ENCODE measurements at places on chromosomes 12 and 14.

GRCh38 chr12:22899184-22899583 lies 274.2 kb downstream of the ETNK1 start:
- no peak for DNase-seq

DNA sequence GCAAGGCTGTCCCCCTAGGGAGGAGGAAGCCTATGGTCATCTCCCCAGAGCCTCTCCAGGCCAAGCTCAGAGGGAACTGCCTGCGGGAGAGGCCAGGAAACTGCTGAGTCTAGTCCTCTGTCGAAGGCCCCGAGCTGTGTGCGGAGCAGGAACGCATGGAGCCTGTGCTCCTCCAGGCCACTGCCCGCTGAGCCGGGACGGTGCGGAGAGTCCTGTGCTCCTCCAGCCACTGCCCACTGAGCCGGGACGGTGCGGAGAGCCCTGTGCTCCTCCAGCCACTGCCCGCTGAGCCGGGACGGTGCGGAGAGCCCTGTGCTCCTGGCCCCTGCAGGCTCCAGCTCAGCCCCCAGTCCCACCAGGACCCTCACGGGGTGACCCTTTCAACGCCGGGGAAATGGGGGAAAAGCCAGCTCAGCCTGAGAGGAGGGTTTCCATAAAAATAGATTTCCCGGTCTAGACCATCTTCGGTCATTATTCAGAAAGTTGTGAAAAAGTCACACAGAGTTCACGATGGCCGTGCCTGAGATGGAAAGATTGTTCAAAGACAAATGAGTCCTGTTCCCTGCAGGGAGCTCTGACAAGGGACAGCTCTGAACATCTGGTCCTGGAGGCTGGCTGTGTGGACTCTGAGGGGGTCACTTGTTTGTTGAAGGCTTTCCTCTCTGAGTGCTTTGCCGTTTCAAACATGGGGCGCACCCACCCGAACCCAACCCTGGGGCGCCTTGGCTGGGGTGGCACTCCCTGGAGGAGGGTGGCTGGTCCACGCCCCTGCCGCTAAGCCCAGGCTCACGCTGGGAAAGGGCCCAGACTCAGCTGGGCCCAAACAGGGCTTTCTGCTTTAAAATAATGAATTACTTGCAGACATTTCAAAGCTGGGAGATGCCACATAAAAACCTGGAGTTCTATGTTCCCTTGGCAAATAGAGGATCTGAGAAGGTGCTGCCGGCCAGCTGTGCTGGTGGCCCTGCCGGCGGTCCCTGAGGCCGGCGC lies 85.5 kb downstream of the ADGRD1 start:
- DNase-seq: no peak

DNA sequence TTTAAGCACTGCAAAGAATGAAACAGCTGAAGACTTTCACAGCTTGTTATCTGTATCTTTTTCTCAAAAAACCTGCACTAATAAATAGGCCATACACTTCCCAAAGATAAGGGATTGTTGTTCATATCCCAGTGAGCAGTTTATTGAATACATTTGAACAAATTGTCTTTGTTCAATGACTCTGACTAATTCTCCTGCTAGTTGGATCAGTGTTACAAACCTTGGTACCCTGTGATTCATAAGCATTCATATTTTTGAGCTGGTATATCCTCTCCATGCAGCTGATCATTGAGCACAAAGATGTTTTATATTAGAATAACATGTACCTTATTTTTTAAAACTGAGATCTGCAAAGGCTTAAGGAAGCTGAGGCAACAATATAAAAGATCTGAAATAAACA lies 58.9 kb upstream of the FSCB start:
- DNase-seq: no peak

DNA sequence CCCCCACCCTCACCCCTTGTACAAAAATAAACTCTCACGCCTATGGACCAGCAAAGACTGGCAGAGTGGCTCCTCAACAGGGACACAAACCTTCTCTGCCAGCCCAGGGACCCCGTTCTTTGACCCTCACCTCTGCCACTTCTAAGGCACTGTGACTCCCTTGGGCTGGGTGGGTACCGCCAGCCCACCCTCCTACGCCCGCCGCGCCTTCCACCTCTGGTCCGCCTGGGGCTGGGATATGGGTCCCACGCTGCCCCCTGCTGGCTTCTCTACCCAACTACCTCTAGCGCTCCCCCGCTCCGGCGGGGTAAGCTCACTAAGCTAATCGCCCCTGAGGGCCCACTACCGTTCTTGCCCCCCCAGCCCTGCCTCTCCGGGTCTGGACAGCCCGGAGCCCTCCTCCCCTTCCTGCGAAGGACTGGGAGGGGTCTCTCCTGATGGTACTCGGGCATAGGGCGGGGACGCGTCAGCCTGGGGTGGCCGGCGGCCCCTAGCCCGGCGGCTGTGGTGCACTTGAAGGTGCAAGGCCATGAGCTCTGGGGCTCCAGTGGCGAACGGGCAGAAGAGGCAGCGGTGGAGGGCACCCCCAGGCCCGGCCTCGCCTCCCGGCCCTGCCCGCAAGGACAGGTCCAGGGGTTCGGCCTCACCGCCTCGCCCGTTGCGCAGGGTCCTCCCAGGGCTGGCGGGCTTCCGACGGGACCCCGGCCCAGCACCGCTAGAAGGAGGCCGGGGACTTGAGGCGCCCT lies 8.1 kb downstream of the ZNF219 start:
- DNase-seq: no peak

DNA sequence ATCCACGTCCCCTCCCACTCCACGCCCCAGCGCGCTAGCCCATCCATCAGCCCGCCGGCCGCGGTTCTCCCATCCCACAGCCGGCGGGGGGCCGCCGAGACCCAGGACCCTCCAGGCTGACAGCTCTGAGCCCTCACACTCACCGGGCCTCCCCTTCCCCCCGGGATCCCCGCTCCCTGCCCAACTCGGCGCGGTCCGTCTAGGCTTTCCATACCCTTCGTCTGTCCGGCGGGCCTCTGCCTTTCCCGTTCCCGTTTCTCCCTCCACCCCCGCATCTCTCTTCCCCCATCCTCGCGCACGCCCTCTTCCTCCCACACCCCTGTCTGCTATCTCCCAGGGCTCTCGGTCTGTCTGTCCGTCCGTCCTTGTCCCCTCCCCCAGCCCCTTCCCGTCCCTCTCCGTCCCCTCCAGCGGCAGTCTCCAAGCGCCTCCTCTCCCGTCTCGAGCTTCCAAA lies 726 bp downstream of the ZFHX2 start:
- DNase-seq: no peak

DNA sequence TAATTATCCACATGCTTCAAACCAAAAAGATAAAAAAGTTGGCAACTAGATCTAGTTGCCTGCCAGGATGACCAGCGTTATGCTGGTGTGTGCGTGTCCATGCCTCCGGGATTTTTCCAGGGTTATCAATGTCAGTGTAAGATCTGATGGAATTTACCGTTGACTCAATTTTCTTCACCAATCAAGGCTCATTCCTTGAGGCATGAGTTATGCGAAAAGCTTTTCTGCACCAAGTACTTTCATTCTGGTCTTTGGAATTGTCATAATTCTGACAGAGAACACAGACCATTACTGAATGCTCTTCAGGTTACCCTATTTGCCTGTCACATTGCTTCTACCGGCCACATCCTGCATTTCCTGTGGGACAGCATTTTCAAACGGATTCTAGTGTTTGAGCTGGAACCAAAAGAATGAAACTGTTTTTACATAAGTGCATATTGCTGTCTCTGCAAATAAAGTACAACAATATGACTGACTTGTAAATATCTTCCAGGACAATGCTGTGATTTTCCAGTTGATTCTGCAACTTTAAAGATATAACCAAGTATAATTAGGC lies 91.8 kb downstream of the DUSP16 start:
- DNase-seq: no peak

GRCh38 chr12:58217130-58217529 lies 275.8 kb downstream of the ATP23 start:
- DNase-seq: no peak

DNA sequence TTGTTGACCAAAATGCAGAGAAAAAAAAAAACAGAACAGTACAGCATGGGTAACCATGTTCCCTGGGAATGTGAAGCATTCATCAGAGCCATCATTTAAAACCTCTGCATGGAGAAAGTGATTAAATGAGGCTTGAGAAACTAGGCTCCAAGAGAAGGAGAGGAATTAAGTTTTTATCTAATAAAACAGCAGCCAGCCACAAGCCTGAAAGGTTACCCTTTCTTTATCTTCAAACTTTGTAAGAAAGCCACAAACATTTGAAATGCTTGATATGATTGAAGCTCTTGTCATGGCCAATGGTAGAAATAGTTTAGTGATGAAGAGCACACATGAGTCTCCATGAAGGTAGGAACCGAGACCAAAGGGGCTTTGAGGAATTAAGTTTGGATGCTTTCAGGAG lies 144.9 kb upstream of the SYT1 start:
- no peak for DNase-seq

- DNase-seq: no peak
These were observed 594 bp upstream of the CLEC14A start for GRCh38 chr14:38256533-38256840.

GRCh38 chr12:9699269-9699897 lies 29.9 kb downstream of the CLEC2D start:
- no peak for DNase-seq

DNA sequence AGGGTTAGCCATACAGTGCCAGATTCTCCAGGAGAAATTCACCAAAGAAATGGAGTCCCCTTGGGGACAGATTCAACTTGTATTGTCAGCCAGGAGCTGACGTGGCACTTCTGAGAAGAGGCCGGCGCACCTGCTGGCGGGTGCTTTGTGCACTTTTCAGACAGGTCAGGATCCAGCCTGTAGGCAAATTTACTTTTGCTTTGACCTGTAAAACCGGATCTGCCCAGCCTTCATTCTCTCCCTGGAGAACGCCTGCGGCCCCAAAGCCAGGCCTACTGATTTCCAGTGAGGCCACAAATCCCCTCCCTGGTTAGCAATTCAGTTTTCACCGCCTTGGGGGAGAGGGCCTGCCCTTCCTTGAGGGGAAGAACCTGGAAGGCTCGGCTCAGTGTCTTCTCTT lies 17.4 kb downstream of the P2RX4 start:
- DNase-seq: peak; percentile 84

GRCh38 chr12:68953536-68953935 lies 20.6 kb upstream of the CPM start:
- DNase-seq: no peak

GRCh38 chr12:116759783-116760621 lies 21.9 kb downstream of the RNFT2 start:
- no peak for DNase-seq

GRCh38 chr12:91493308-91493707 lies 310.7 kb upstream of the DCN start:
- no peak for DNase-seq

DNA sequence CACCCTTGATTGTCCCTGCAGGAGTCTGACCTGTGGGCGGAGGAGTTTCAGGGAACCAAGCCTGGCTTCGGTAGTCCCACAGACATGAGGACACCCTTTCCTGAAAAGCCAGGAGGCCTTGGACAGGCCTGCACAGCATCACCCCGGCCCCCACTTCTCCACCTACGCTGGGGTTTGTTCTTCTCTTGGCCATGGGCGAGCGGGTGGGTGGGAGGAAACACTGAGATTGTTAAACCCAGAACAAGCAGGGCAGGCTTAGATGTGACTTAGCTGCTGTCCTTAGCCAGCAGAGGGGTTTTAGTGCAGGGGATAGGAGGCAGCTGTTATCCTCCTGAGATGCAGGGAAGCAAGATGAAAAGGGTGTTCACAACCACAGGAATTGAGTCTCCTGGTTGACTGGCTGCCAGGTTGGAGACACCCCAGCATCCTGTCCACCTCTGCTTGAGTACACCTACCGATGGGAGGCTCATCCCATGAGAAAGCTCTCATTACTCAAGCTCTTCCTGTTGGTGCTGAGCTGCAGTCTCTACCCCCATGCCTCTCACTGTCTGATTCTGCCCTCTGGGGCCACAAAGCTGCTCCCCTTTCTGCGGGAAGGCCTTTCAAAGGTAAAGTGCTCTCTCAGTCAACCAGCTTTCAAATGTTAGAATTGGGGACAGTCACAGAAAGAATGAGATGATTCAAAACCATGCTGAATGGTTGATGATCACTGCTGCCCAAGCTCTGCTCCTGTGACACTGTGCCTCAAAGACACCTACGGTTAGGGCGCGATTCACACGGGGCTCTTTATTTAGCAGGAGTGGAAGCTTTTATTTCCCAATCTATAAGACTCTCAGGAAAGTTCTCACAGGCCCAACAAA lies 86.3 kb downstream of the IRF2BPL start:
- DNase-seq: no peak

DNA sequence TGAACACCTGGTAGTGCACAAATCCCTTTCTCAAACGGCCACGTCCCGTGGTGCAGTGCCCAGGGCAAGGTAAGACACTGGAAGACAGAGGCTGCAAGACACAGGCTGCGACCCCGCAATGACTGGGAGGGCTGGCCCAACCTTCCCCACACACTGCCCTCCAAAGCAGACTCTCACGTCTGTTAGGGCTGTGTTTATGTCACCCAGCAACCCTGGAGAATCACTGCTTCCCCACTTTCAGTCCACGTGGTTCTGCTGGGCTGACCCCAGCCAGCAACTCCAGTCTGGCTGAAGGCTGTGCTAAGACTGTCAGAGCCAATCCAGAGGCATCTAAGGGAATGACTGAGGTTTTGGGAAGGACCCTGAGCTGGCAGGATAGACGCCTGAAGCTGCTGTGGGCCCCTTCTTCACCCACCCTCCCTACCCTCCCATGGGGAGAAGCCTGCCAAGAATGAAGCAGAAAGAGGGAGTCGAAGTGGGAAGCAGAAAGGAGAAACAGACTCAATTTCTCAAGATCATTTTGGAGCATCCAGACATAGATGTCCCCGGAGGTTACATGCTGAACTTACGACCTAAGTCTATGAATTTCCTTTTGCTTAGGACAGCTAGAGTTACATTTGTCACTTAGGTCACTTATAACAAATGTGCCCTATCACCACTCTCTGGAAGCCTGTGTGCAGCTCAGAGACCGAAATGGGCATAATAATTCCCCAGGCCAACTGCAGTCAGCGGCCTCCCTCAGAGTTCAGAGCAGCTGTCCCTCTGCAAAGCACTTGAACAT lies 11.7 kb downstream of the KDM2B start:
- DNase-seq: no peak

DNA sequence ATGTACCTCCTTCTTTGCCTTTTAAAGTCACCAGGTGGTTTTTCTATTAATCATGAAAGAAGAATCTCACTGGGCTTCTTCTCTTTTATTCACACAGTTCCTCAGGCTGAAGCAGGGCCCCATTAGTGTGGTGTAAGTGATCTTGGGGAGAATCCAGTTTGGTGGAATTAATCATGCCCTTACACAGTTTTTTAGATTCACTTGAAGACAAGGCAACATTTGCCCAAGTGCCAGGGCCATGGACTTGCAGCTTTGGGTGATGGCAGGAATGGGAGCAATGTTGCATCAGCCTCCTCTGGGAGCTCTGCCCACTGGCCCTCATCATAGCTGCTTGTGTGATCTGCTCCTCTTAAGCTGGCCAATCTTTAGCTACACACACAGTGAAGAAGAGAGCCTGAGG lies 33.8 kb downstream of the KCNK10 start:
- no peak for DNase-seq

DNA sequence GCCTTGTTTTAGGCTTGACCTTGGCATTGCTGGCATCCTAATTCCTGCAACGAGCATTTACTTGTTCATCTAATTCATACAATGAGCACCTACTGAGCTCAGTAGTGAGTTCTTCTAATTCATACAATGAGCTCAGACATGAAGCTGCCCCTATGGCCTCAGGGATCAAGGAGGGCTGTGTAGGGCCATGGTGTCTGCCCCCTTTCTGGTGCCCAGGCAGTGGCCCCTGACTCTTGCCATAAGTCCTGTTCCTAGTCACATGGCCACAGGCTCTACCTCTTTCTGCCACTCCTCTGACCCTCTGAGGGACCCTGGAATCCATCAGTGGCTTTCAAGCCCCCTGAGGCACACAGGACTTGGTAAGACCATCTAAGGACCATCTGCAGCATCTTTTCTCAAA lies 148.8 kb downstream of the ZFP36L1 start:
- no peak for DNase-seq
